ENCODE measurements at places on chromosomes 16 and 17.

DNA sequence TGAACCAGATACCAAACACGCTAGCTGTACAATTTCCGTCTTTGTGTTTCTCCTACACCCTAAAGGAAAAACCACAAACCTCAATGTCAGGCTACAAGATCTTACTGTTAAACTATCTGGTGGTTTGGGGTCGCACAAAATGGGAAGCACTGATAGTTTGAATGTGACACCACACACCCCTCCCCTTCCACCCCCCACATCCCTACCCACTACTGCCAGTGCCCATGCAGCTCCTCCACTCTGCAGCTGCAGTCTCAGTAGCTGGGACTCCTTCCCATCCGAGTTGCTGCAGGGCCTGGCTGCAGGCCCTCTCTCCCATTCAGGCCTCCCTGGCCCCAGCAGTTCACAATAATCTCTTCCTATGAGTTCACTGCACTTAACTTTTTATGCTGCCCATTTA is 18.4 kb downstream of the TRAP1 start:
- DNase-seq = no peak

DNA sequence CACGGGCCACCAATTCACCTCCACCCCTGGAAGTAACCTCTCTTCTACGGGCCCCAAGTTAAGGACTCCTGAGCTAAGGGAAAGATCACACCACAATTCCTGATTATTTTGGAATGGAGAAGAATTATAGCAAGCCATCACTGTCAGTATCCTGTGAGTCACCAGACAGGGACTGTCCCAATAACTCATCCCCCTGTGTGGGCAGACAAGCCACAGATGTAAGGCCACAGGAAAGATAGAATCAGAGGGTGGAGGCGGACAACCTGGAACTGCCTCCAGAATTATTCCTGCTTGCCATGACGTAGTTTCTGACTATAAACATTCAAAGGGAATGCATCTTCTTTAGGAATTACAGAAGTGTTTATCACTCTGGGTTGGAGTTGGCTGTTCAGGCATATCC is 5.8 kb upstream of the MYO1D start:
- no peak for DNase-seq

GRCh38 chr17:61627658-61628057 is 36.6 kb upstream of the NACA2 start:
- DNase-seq = no peak

- no peak for DNase-seq
Observed at GRCh38 chr17:77884019-77884418, 74.5 kb upstream of the TNRC6C start.

DNA sequence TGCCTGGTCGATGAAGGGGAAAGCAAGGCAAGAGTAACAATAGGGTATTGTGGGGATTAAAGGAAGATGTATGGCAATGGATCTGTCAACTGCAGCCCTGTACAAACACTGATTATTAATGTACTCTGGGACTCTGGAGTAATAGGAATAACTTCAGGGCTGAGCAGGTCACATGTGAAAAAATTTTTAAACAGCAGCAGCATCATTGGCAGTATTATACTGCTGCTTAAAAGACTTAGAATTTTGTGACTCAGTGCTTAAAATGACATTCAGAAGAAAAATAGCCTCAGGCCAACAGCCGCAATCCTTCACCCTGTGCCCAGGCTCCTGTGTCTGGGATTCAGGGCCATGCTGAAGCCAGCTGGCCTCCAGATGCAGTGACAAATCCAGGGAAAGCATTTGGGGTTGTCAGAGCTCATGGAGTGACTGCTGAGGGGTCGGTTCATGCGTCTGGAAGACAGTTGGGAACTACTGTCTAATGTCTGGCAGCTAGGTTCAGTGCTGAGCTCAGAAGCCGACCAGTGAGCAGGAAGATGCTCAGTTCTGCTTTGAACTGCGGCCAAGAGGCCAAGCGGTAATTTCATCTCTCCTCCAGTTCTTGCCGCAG is 22.2 kb downstream of the TEX2 start:
- DNase-seq = no peak

Data from NCI-H2081 treated with DMSO at 0.1 percent for 48 hours (cell line).